ENCODE measurements at places on chromosomes 2 and 18.

DNA sequence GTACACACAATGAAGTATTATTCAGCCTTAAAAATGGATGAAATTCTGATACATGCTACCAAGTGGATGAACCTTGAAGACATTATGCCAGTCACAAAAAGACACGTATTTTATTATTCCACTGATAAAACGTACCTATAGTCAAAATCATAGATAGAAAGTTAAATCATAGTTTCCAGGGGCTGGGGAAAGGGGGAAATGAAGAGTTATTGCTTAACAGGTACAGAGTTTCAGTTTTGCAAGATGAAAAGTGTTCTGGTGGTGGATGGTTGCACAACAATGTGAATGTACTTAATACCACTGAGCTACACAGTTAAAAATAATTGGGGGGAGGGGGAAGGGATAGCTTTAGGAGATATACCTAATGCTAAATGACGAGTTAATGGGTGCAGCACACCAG lies 279.0 kb upstream of the STON1 start:
- DNase-seq = no peak

GRCh38 chr2:75539955-75540716 lies 20.6 kb downstream of the EVA1A start:
- DNase-seq = no peak

DNA sequence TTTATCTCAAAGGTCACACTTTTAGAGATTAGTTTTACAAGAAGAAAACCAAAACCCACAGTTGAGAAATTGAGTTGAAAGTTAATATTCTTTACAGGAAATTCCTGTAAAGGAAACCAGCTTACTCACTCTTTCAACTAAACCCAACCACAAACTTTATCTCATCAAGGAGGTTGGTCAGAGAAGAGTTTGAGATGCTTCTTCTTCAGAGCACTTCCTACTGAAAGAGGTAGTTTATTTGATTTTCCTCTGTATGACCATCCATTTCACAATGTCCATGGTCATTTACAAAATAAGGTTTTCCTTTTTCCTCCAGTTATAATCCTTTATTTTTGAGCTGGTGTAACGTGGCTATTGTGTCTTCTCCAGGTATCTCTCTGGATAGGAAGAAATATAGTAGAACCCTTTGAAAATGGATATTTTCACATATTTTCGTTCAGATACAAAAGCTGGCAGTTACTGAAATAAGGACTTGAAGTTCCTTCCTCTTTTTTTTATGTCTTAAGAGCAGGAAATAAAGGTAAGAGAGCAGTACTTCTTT lies 4.5 kb upstream of the IL18RAP start:
- DNase-seq = no peak

GRCh38 chr2:20144861-20145260 lies 80.1 kb downstream of the SDC1 start:
- DNase-seq = no peak

DNA sequence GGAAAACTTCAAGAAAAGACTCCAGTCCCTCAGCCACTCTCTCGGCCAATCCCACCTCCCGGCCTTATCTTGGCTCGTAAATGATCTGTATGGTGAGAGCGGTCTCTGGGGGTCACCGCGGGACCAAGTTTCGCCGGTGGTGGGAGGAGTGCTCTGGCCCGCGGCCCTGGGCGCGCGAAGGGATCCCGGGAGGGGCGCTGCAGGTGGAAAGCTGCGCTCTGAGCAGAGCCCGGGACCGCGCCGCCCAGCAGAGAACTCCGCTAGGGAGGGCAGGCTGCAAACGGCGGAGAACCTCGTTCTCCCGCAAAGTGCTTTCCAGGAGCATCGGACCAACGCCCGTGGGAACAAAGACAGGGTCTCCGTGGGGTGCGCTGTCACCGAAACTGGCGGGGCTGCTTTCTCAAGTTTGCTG lies 622 bp downstream of the LRP2 start:
- DNase-seq = no peak
